Ovary (tissue), 10 donors: ENCODE measurements at places on chromosomes 7 and 10. TPM values are rescaled to one million over a fixed set of nuclear protein-coding genes. Genes with fewer than 3 reads are reported as not detected.

- H3K4me1 ChIP-seq = no peaks in the 10 kb centered on the region
- H3K27ac ChIP-seq = no peak overlapping the region
- no peaks in the 10 kb centered on the region for H3K36me3 ChIP-seq
- H3K4me3 ChIP-seq = no peak overlapping the region
Observed at GRCh38 chr10:104441329-104442000, 87.8 kb downstream of the CFAP58 start.

GRCh38 chr7:126361183-126361582, 891.6 kb downstream of the GRM8 start:
- no peaks in the 10 kb centered on the region for H3K27me3 ChIP-seq
- no peaks in the 10 kb centered on the region for H3K36me3 ChIP-seq

The NODAL gene
- not detected for total RNA-seq

DNA sequence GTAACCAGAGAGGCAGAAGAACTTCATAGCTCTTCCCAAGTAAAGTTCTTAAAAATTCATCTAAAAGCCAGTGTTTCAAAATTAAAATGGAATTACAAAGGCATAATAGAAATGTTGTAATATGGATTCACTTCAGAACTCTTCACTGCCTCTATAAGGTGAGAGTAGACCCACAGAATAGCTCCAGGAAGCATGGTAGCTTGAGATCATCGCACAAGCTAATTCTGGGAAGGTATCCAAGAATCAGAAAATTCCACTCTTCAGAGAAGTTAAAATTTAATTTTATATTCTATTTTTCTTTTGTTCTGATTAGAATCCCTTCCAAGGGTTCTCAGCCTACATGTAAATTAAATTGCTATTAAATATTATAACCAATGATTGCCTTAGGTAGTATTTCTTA, 1.5 kb upstream of the DHX32 start:
- H3K36me3 ChIP-seq = no peaks in the 10 kb centered on the region
- no peaks in the 10 kb centered on the region for H3K27me3 ChIP-seq
- H3K4me3 ChIP-seq = no peak overlapping the region
- DNase-seq = no peak
- no peak overlapping the region for H3K27ac ChIP-seq

DNA sequence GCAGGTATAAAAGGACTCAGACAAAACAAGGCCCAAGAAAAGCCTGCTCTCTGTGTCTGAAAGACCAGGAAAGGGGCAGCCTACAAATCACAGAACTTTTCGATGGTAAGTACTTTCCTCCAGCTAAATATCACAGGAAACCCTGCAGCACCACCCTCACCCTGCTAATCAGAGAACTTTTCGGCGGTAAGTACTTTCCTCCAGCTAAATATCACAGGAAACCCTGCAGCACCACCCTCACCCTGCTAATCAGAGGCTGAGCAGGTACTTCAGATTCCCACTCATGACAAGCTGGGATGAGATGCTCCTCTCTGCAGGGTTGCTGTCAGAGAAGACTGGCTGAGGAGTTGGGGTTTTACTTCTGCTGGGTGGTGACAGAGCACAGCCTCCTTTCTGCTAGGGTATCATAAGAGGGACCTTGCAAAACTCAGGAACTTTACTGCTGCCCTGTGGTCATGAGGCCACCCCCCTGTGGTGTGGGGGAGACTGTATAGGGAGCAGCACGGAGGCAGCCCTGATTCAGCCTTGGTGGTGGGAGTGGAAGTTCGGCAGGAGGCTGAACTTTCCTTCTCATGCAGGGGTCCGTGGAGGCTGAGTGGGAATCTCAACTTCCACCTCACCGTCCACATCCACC, 7.2 kb downstream of the WDR37 start:
- no peaks in the 10 kb centered on the region for H3K36me3 ChIP-seq
- no peaks in the 10 kb centered on the region for H3K4me1 ChIP-seq
- no peak overlapping the region for H3K4me3 ChIP-seq
- no peak for DNase-seq

DNA sequence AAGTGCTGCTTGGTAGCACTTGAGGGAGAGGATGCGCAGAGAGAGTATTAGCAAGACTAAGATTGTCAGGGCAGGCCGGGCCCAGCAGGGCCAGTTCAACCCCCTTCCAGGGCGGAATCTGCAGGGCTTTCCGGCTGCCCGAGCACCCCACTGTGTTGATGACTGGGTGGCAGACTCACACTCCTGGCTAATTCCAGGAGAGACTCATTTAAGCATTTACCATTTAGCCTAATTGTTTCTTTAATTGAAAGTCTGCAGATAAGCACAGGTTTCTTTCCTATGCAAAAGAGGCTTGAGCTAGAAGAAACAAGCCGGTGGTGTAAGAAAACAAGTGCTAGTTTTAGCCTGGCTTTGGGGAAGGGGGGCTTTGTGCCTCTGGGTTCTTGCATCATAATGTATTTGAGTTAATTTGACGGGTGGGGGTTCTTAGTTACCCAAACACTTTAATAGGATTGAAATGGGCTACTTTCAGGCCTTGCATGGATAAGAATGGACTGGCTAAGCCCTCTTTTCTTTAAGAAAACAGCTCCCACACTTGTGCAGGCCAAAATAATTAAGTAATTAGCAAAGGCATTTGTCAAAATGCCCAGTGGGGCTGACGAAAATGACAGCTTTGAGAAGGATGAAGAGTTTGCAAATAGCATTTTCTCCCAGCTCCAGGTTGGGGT, 201.3 kb downstream of the MYOF start:
- no peak overlapping the region for H3K4me3 ChIP-seq
- H3K4me1 ChIP-seq = no peaks in the 10 kb centered on the region
- H3K27ac ChIP-seq = no peak overlapping the region
- no peak for DNase-seq

DNA sequence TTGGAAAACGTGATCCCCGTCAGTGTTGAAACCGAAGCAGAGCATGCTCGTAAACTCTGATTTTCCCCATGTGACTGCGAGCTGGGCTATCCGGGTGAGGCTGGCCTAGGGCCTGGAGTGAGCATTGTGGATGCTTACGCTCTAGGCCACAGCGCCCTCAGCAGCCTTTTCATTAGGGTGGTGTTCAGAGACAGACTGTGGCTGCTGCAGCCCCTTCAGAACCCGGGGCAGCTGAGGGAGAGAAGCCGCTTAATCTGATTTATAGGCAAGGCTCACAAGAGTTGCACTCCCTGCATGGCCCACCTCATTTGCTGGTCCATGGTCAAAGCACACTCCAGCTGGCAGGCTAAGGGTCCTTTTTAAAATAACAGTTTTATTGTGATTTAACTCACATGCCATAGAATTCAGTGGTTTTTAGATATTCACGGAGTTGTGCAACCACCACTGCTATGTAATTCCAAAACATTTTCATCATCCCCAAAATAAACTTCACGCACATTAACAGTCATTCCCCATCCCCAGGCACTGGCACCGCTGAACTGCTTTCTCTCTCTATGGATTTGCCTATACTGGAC, 72.5 kb downstream of the SYPL1 start:
- no peak overlapping the region for H3K4me3 ChIP-seq
- H3K36me3 ChIP-seq = no peaks in the 10 kb centered on the region
- H3K27me3 ChIP-seq = no peaks in the 10 kb centered on the region
- peak; percentile 77 for DNase-seq

- H3K4me1 ChIP-seq = no peaks in the 10 kb centered on the region
- H3K36me3 ChIP-seq = no peaks in the 10 kb centered on the region
- no peak overlapping the region for H3K27ac ChIP-seq
- no peak for DNase-seq
- H3K27me3 ChIP-seq = no peaks in the 10 kb centered on the region
- no peak overlapping the region for H3K4me3 ChIP-seq
Observed at GRCh38 chr7:138077809-138078208, 1.6 kb downstream of the AKR1D1 start.

- no peaks in the 10 kb centered on the region for H3K4me1 ChIP-seq
- H3K27me3 ChIP-seq = no peaks in the 10 kb centered on the region
- DNase-seq = no peak
Observed at GRCh38 chr10:98646998-98647917, 200.5 kb upstream of the HPS1 start.

DNA sequence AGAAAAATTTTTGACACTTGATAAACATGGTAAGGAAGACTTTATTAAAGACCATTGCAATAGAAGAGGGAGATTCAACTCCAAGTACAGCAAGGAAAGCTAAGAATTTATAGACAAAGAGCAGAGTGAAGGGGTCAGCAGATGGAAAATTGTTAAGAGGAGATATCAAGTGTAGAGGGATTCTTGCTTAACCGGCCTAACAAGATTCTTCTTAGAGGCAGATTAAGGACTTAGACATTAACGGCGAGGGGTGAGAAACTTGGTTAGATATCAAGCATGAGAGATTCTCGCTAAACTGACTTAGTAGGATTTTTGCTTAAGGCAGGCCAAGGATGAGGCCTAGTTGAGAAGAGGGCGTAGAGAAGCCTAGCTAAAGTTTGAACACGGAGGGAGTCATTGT, 76.0 kb downstream of the ITGB1 start:
- no peaks in the 10 kb centered on the region for H3K36me3 ChIP-seq
- H3K4me3 ChIP-seq = no peak overlapping the region
- no peak for DNase-seq
- H3K4me1 ChIP-seq = no peaks in the 10 kb centered on the region
- H3K27ac ChIP-seq = no peak overlapping the region

The ZNF518A gene
- 14.2 TPM for total RNA-seq

The IGFBP1 gene
- 28.4 TPM for total RNA-seq

DNA sequence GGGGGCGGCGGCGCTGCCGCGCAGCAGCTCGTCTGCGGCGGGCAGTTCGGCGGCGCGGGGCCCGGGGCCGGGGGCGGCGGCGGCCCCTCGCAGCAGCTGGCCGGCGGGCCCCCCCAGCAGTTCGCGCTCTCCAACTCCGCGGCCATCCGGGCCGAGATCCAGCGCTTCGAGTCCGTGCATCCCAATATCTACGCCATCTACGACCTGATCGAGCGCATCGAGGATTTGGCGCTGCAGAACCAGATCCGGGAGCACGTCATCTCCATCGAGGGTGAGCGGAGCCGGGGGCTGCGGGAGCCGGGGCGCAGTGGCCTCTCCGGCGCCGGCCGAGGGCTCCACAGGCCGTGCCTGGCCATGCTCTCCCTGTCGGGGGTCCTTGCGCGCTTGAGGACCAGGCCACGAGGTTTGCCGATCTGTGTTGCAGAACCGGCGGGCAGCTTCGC, 548 bp downstream of the AGAP3 start:
- no peaks in the 10 kb centered on the region for H3K27me3 ChIP-seq
- no peaks in the 10 kb centered on the region for H3K36me3 ChIP-seq
- H3K4me1 ChIP-seq = peaks cover 35% of the 10 kb centered on the region
- peak overlapping the region; percentile 70 for H3K4me3 ChIP-seq

The DENND2A gene
- 50.9 TPM for total RNA-seq

DNA sequence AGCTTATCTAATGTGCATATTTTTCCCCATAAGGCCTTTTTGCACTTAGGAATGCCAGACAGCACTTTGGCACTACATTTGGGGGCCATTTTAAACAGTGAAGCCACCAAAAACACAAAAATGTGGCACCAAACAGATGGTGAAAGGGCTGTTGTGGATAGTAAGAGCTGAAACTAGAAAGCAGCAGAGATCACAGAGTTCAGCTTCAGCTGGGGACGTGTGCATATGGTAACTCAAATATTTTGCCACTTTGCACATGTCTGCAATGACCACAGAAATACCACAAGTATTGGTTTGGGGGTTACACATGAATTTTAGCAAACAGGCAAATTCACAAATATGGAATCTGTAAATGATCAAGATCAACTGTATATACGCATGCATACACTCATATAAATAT, 72.8 kb downstream of the PODXL start:
- no peaks in the 10 kb centered on the region for H3K27me3 ChIP-seq
- no peaks in the 10 kb centered on the region for H3K36me3 ChIP-seq
- no peak overlapping the region for H3K27ac ChIP-seq
